ENCODE measurements at places on chromosomes 5 and 9. TPM values are rescaled to one million over a fixed set of nuclear protein-coding genes. Genes with fewer than 3 reads are reported as not detected.

PRR16 gene
- total RNA-seq: 0.48 TPM

SLC6A18 gene
- not detected for total RNA-seq

ATOSB gene
- 24.3 TPM for total RNA-seq

KCNV2 gene
- total RNA-seq: not detected

HNRNPAB gene
- 45.0 TPM for total RNA-seq

GARNL3 gene
- total RNA-seq: 6.5 TPM

MAP1B gene
- 53.7 TPM for total RNA-seq

GFI1B gene
- not detected for total RNA-seq

FST gene
- 176 TPM for total RNA-seq

DMGDH gene
- total RNA-seq: 2.7 TPM

FBP2 gene
- not detected for total RNA-seq

CEL gene
- total RNA-seq: 0.48 TPM

LCN1 gene
- total RNA-seq: not detected

GEMIN5 gene
- total RNA-seq: 23.0 TPM

B4GALT1 gene
- total RNA-seq: 46.7 TPM

NPR3 gene
- 2.9 TPM for total RNA-seq

OR1J2 gene
- not detected for total RNA-seq

MARCOL gene
- not detected for total RNA-seq

PCDHB9 gene
- total RNA-seq: not detected

ATP10B gene
- total RNA-seq: 0.96 TPM

PLAC8L1 gene
- total RNA-seq: 0.43 TPM

TOMM5 gene
- total RNA-seq: 143 TPM

BTNL3 gene
- total RNA-seq: not detected

ZNF454 gene
- 0.64 TPM for total RNA-seq

SEMA5A gene
- total RNA-seq: 0.72 TPM

PCDH12 gene
- total RNA-seq: not detected

ROPN1L gene
- under 0.01 TPM for total RNA-seq

CCDC152 gene
- total RNA-seq: not detected

ANKRD31 gene
- under 0.01 TPM for total RNA-seq

TUSC1 gene
- total RNA-seq: 23.0 TPM

OTP gene
- not detected for total RNA-seq

ZDHHC12 gene
- 58.0 TPM for total RNA-seq

C9orf50 gene
- not detected for total RNA-seq

DBH gene
- not detected for total RNA-seq

TLE1 gene
- total RNA-seq: 50.1 TPM

FREM1 gene
- not detected for total RNA-seq

SMIM3 gene
- total RNA-seq: 7.0 TPM

SLC34A1 gene
- 0.43 TPM for total RNA-seq

FOXD1 gene
- total RNA-seq: 4.1 TPM

CTNND2 gene
- not detected for total RNA-seq

PCDHB4 gene
- not detected for total RNA-seq

GLDC gene
- total RNA-seq: 0.43 TPM

CHD1 gene
- total RNA-seq: 47.0 TPM

SREK1 gene
- 18.1 TPM for total RNA-seq

PCDHGB3 gene
- total RNA-seq: 0.43 TPM

ARID3C gene
- total RNA-seq: 0.64 TPM

CATSPER3 gene
- total RNA-seq: not detected

MRRF gene
- 61.0 TPM for total RNA-seq

PCDHB7 gene
- under 0.01 TPM for total RNA-seq

LECT2 gene
- not detected for total RNA-seq

ACTBL2 gene
- total RNA-seq: 0.21 TPM

ANKRD18A gene
- total RNA-seq: 0.48 TPM
